ENCODE measurements at places on chromosomes 6 and 20.

DNA sequence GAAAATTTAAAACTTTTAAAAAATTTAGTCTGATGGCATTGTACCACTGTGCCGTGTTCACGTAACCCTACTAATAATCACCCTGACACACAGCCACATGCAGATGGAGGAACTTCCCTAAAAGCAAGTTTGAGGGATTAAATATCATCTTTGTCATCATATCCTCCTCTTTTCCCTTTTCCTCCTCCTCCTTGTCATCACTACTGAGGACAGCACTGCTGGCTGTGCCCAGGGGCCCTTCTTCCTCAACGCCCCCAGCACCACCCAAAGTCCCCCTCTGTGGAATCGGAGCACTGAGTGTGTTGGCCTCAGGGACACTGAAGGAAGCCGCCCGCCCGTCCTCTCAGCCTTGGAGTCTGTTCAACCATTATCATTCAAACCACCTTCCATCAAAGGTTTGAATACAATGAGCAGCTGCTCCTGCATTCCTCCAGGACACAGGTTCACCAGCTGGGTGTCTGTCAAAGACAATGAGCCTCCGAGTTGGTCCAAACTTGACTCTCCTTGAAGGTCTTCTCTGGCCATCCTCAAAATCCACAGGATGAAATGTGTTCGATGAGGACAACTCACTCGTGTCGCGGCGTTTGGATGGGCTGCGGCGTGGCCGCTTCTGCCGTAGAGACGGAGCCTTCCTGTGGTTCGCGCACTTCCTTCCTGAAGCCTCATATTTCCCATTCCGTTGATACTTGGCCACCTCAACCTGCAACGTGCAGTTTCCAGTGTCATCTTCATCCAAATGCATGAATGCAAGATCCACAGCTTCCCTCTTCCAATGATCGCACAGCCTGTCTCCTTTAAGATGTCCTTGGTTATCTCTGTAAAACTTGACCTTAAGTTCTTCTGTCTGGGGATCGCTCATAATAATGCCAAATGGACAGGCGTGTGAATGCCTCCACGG is 23.3 kb downstream of the NQO2 start:
- H3K36me3 ChIP-seq, result peaks cover 13% of the 10 kb centered on the region
- peak overlapping the region; percentile 97 for H3K4me3 ChIP-seq
- no peak for DNase-seq
- H3K4me1 ChIP-seq, result peaks cover 48% of the 10 kb centered on the region
- H3K27me3 ChIP-seq, result no peaks in the 10 kb centered on the region

DNA sequence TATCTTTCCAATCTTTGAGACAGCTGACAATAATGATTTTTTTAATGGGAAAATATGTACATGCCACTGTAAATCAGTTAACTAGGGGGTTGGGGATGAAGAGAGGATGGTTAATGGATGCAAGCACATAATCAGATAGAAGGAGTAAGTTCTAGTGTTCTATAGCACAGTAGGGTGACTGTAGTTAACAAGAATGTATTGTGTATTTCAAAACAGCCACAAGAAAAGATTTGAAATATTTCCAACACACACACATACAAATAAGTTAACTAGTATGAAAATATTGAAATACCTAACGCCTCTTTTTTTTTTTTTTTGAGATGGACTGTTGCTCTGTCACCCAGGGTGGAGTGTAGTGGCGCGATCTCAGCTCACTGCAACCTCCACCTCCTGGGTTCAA is 153.4 kb upstream of the SALL4 start:
- no peak overlapping the region for H3K4me3 ChIP-seq
- no peak for DNase-seq

GRCh38 chr6:118709859-118710350 is 58.5 kb upstream of the CEP85L start:
- peak; percentile 35 for DNase-seq
- no peaks in the 10 kb centered on the region for H3K36me3 ChIP-seq
- H3K27ac ChIP-seq, result peak overlapping the region; percentile 97
- no peaks in the 10 kb centered on the region for H3K27me3 ChIP-seq

DNA sequence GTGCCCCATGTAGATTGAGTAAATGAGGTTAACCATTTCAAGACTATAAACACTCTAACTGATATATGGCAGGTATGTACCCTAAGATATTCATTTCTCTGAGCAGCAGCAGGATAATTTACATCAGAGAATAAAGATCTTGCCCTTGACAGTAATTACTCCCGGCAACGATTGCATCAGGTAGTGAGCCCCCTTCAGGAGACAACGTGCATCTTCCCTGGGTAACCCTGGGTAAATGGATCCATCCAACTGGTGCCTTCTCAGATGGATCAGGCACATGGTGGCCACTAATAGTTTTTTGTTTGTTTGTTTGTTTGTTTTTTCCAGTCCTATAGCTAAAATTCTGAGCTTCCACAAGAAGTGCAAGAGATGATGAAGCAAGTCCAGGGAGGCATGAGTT is 469.4 kb upstream of the SLC35B3 start:
- H3K36me3 ChIP-seq, result no peaks in the 10 kb centered on the region
- peaks cover 5% of the 10 kb centered on the region for H3K27me3 ChIP-seq
- no peak for DNase-seq
- H3K27ac ChIP-seq, result no peak overlapping the region

DNA sequence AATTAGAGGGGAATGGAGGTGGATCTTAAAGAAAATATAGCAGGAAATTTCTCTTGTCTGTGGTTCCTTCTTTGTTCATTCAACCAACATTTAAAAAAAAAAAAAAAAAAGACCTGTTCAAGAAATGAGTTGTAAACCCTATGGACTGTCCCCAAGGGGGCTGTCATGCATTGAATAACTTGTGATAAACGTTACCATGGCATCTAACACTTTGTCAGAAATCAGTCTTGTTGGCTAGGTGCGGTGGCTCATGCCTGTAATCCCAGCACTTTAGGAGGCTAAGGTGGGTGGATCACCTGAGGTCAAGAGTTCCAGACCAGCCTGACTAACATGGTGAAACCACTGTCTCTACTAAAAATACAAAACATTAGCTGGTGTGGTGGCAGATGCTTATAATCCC is 381.7 kb downstream of the BCKDHB start:
- H3K27me3 ChIP-seq, result peaks cover 32% of the 10 kb centered on the region
- H3K27ac ChIP-seq, result no peak overlapping the region
- H3K4me1 ChIP-seq, result no peaks in the 10 kb centered on the region
- H3K4me3 ChIP-seq, result no peak overlapping the region

- no peak for DNase-seq
- H3K27ac ChIP-seq, result no peak overlapping the region
- H3K36me3 ChIP-seq, result no peaks in the 10 kb centered on the region
- H3K27me3 ChIP-seq, result peaks cover 35% of the 10 kb centered on the region
These were observed 36.1 kb upstream of the NKX2-4 start for GRCh38 chr20:21433329-21433890.

DNA sequence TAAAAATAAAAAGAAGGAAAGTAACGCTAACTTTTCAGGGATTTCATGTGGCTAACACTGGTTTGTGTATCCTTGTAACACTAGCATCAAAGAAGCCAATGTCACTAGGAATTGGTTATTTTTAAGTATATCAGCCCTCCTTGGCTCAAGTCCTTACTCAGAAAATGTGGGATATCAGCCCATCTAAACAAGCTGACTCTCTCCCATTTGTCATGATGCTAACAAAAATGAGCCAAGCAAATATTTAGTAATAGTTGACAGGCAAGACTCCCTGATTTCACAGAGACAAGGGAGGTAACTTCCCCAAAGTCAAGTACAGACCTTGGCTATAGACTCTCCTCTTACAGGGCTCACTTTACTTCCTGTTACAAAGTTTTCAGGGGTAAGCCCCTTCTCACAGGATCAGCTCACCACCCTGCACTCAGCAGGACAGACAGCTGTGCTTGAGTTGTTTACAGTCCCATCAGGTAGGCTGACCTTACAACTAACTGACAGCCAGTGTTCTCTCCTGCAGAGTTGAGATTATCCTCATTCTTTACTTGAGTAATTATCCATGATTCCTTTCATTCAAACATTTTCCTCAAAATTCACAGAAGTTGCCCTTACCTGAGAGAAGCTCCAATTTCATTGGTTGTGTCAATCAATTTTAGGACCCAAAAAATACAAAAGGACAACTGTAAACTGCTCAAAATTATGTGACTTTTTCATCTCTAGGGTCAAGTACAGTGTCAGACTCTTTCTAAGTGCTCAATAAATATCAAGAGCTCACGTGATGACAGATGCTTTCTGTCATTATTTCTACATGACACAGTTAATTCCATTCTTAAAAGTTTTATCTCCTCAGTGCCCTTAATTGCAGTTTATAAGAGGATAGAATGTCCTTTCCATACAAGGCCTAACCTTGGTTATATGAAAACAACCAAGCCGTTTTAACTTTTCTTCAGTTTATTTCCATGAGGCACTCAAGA is 38.1 kb upstream of the BMP5 start:
- no peak overlapping the region for H3K27ac ChIP-seq
- no peaks in the 10 kb centered on the region for H3K4me1 ChIP-seq
- H3K27me3 ChIP-seq, result no peaks in the 10 kb centered on the region
- no peak overlapping the region for H3K4me3 ChIP-seq
- no peak for DNase-seq

GRCh38 chr20:48710341-48711043 is 117.3 kb downstream of the PREX1 start:
- peaks cover 75% of the 10 kb centered on the region for H3K4me1 ChIP-seq
- DNase-seq, result no peak

DNA sequence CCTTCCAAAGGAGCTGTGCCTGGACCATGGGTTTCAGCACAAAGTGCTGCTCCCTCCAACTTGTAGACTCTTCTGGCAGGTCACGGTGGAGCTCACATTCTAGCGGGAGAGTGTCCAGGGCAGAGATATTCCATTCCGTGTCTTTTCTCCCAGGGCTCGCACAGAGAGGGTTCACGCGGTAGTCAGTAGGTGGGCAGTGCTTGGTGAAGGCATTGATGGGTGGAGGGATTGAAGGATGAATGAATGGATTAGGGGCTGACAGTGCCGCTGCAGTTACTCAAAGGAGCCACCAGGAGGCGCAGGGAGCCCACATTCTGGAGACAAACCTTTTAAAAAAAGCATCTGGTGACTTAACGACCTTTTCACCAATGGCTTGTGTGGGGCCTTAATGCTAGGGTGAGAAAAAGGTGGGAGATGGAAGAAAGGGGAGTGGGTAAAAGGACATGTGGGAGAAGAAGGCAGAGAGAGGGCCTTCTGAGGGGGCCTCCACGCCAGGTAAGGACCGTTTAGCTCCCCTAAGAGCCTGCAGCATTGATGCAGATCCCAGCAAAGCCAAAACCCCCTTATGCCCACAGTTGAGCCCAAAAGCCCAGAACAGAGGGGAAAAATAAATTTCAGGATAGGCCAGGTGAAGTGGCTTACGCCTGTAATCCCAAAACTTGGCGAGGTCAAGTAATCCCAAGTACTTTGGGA is 17.5 kb upstream of the FAM110A start:
- H3K27me3 ChIP-seq, result peaks cover 21% of the 10 kb centered on the region
- DNase-seq, result peak; percentile 69
- peak overlapping the region; percentile 60 for H3K27ac ChIP-seq
- H3K36me3 ChIP-seq, result no peaks in the 10 kb centered on the region
- no peak overlapping the region for H3K4me3 ChIP-seq
- H3K4me1 ChIP-seq, result peaks cover 6% of the 10 kb centered on the region

- H3K36me3 ChIP-seq, result no peaks in the 10 kb centered on the region
- no peak overlapping the region for H3K4me3 ChIP-seq
- no peak for DNase-seq
- H3K27me3 ChIP-seq, result no peaks in the 10 kb centered on the region
These were observed 25.6 kb downstream of the MAN1A1 start for GRCh38 chr6:119323931-119324330.

DNA sequence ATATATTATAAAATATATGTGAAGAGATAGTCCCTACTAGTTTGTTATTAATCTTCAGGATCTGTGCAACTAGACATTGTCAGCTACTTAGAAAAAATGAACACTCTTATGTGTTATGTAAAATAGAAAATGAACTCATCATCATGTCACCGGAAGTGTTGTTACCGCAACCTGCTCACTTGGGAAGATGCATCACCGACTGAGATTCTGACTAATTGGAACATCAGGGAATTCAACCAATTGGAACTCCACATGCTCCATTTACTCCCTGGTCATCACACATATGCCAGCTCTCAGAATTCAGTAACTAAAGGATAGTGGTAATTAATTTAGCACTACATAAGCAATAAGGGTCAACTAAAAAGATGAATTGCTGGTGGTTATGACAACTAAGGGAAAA is 16.7 kb upstream of the B3GAT2 start:
- H3K4me1 ChIP-seq, result no peaks in the 10 kb centered on the region
- DNase-seq, result no peak
- H3K27me3 ChIP-seq, result peaks cover 38% of the 10 kb centered on the region
- H3K36me3 ChIP-seq, result peaks cover 2% of the 10 kb centered on the region

GRCh38 chr6:131250936-131251335 is 115.7 kb downstream of the AKAP7 start:
- peak overlapping the region; percentile 82 for H3K4me3 ChIP-seq
- peak overlapping the region; percentile 81 for H3K27ac ChIP-seq
- peaks cover 29% of the 10 kb centered on the region for H3K4me1 ChIP-seq
- no peak for DNase-seq
- H3K27me3 ChIP-seq, result no peaks in the 10 kb centered on the region

DNA sequence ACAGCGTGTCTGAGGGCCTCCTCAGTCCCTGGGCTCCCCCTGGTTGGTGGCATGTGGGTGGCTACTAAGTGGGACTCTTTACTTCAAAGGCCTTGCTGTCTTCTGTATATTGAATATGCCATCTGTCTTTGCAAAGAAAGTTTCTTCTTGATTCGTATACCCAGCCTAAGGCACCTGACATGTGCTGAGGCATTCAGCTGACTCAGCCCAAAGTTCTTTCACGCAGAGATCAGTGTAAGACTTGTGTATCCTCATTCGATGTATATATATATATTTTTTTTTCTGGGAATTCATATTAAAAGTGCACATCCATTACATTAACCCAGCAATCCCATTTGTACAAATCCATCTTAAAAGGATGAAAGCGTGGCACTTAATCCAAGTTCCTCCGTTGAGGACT is 115.1 kb upstream of the PMEPA1 start:
- H3K27me3 ChIP-seq, result peaks cover 2% of the 10 kb centered on the region
- H3K27ac ChIP-seq, result no peak overlapping the region
- H3K4me1 ChIP-seq, result no peaks in the 10 kb centered on the region
- no peaks in the 10 kb centered on the region for H3K36me3 ChIP-seq

DNA sequence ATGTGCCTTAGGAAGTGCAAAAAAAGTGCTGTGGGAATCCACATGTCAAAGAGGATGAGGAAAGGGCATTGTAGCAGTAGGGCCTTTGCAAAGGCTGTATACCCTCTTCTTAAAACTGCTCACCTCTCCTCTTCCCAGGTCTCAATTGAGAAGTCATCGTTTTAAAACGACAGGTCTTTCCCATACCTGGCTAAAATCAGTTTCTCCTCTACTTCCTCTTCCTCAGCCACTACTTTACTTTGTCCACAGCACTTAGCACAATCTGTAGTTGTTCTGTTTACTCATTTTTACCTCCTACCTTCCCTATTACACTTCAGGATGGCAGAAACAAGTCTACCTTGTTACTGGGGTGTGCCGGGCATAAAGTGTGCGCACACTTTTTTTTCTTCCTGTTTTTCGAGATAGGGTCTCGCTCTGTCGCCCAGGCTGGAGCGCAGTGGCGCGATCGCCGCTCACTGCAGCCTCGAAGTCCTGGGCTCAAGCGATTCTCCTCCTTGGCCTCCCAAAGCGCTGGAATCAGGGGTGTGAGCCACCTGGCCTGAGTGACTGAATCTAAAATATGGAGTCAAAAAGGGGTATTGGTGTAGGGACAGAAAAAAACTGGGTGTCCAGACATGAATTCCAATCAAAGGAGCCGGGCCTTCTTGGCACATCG is 9.8 kb upstream of the ELOVL5 start:
- DNase-seq, result no peak
- peak overlapping the region; percentile 90 for H3K4me3 ChIP-seq
- peaks cover 45% of the 10 kb centered on the region for H3K4me1 ChIP-seq
- H3K36me3 ChIP-seq, result no peaks in the 10 kb centered on the region

Data from naive thymus-derived CD8-positive, alpha-beta T cell (primary cell).